ENCODE measurements at places on chromosomes 1 and 21.
A peak's percentile ranks its signal among the peaks of the same experiment; 100 is the strongest.

DNA sequence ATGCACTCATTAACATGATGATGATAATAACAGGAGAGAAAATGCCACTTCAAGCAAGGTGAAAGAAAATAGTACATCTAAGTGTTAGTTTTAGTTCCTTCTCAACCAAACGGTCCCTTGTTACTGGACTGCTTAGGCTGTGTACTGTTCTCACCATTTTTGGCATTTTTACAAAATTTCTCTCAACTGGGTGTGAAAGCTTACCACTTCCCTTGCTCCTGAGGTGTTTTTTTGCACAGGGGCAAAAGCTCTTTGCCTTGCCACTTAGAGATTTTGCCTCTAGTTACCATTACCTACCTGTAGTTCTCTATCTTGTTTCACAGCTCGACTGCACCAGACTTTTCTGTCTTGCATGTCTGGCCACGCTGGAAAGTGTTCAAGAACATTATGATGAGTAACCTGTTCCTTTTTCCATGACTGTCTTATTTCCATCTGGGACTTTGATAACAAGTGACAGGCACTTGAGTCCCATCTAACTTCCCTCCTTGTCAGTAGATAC lies 10.7 kb downstream of the NEK7 start:
- DNase-seq = no peak

DNA sequence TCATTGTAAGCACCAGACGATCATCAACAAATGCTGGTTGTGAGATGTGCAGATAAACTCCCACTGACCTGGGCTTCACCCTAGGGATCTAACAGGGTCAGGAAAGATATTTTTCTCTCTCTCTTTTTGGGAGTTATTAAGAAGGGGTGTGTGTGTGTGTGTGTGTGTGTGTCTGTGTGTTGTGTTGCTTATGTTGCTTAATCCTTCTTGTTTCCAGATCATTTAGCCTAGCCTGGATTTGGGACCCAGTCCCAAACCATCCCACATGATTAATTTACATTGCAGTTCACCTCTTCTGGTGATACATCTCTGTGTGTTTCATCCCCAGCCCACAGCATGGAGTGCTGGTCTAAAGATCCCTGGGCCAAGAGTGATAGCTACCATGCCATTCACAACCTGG lies 122.8 kb upstream of the IPO9 start:
- no peak for DNase-seq

GRCh38 chr1:64173336-64173940 lies 30.0 kb upstream of the UBE2U start:
- no peak for DNase-seq

GRCh38 chr21:28375708-28376385 lies 616.8 kb downstream of the LTN1 start:
- no peak for DNase-seq

- DNase-seq = no peak
These were observed 250.2 kb downstream of the NPHP4 start for GRCh38 chr1:5742032-5742431.

GRCh38 chr1:98546319-98546718 lies 115.2 kb upstream of the SNX7 start:
- no peak for DNase-seq

GRCh38 chr21:34183331-34183928 lies 110.1 kb downstream of the MRPS6 start:
- no peak for DNase-seq

DNA sequence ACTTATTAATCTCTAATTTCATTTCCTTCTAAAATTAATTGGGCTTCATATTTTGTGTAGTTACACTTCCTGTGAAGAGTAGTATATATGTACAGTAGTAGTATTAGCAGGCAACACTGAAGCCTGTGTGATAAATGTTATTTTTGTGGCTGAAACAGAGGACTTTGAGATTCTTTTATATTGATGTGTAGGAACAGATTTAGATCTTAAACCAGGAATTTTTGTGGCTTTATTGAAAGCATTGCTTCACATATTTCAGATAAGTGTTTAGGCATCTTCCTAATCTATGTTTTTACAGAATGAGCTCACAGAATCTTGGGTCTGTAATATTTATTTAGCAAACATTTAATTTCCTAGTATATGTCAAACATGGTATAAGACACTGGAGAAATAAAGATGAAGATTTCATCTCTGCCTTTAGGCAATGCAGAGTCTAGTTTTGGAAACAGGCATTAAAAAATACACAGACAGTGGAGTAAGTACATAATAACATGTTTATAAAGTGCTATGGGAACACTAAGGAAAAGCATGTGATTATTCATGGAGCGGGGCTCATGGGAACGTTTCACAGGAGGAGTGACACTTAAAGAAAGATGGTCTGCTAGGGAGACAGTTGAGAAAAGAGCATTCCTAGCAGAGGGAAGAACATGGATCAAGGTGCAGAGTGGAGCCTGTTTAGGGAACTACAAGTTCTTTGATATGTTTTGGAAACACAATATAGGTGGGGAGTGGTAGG lies 52.7 kb downstream of the MIGA1 start:
- DNase-seq = no peak

DNA sequence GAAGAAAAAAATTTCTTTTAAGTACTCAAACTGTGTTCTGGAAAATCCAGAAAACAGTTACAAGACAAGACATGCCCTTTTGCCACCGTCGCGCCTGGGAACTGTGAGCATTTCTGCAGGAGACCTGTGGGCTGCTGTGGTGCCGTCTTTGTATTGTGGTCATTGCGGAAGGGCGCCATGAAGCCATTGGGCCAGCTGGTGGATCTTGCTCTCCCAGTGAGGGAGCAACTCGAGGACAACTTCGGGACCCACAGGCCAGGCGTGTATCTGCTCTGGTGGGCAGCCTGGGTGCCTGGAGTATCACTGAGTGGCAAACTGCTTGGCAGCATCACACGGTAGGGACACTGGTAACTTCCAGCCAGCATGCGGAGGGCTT lies 3.8 kb upstream of the THEMIS2 start:
- DNase-seq = no peak

- peak; percentile 59 for DNase-seq
These were observed 21.1 kb downstream of the KIF17 start for GRCh38 chr1:20696397-20697333.

DNA sequence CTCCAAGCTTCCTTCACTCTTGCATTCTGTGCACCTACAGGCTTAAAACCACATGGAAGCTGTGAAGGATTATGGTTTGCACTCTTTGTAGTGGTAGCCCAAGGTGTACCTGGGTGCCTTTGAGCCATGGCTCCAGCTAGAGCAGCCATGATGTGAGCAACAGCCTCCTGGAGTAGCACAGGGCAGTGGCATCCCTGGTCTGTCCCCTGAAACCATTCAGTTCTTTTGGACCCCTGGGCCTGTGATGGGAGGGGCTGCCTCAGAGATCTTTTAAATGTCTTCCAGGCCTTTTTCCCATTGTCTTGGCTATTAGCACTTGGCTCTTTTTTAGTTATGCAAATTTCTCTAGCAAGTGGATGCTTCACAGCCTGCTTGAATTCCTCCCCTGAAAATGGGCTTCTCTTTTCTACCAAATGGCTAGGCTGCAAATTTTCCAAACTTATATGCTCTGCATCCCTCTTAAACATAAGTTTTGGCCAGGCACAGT lies 47.4 kb downstream of the CLCA4 start:
- DNase-seq = no peak

GRCh38 chr21:38511662-38512243 lies 13.5 kb upstream of the ERG start:
- no peak for DNase-seq

DNA sequence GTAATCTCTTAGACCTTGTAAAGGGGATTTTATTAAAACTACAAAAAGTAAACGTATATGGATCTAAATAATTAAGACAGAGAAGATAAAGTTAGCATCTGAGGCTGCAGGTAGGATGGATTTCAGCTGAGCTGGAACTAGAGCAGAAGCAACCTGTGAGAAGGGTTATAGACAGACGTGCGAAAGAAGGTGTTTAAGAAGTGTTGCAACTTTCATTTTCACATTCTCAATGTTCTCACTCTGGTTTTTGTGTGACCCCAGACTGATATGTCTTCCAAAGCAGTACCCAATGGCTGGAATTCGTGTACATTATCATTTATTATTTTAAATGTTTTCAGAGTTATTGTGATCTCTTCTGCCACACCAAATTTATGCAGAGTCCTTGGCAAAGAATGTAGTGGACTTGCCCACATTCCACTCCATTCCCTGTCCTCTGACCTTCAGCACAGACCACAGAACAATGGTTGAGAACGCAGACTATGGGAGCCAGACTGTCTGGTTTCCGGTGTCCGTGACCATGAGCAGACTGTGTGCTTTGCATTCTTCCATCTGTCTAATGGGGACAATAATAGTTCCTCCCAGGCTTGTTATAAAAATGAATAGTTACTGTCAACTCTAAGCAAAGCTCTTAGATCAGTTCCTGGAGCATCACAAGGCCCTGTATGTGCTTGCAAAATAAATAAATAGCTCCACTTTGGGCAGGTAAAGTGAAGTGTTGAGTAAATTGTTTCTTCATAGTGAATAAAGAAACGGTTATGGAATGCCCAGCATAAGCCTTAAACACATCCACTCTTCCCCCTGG lies 140.6 kb upstream of the SAMSN1 start:
- DNase-seq = no peak

DNA sequence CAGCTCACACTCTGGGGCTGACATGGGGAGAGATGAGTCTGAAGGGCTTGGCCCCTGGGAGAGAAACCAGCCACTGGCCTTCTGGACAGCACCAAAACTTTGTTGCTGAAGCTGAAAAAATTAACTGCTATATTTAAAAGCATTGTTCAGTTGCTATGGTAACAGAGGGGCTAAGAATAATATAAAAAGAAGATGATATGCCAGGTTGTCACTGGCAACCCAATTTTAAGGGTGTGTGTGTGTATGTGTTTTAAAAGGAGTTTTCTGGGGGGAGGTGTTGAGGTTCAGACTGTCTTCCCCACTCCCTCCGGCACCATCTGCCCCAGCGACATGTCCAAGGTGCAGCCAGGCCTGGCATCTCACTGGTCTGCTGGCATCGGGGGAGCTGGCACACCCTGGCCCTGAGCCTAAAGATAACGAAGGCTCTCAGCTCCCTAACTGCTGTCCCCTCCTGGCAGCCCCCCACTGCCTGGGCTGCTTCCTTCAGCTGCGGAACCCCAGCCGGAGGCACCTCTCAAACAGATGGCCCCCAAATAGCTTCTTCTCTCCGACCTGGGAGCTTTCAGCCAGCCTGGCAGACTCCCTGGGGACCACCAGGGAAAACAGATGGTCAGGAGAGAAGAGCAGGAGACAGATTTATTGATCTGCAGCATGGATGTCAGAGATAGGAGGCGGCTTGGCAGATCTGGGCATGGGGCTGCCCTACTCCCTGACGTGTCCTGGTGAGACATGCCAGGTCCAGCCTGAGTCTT lies 203.9 kb downstream of the HIVEP3 start:
- DNase-seq = no peak

All from stimulated activated CD8-positive, alpha-beta memory T cell treated with anti-CD3 and anti-CD28 coated beads, Interleukin-7, amount 100 ng/mL, for 48 hours (primary cell).